IPS-NIHi11 (cell line): ENCODE measurements at places on chromosomes 5 and 9.

DNA sequence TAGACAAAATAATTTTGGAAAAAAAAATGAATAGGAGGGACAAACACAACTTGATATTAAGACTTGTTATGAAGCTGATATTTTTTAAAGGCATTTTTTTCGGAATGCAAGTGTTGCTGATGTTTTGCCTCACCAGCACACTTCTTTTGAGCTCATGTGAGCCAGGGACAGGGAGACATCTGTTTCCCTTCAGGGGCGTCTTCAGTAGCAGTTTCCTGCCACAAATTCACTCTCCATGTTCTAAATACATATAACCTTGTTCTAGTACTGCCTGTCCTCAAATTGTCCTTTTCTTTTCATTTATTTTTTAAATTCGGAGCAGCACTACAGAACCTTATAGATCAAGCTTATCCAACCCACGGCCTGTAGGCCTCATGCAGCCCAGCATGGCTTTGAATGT is 316.0 kb upstream of the PAPPA start:
- DNase-seq = no peak

DNA sequence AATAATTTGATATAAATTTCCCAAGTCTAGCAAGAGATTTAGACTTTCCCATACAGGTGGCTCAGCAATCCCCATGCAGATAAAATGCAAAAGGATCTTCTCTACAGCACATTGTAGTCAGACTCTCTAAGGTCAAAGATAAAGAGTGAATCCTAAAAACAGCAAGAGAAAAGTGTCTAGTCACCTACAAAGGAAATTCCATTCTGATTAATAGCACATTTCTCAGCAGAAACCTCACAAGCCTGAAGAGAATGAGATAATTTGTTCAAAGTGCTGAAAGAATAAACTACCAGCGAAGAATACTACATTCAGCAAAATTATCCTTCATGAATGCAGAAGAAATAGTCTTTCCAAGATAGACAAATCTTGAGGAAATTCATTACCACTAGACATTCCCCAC is 493.3 kb downstream of the PRELID2 start:
- DNase-seq = no peak

DNA sequence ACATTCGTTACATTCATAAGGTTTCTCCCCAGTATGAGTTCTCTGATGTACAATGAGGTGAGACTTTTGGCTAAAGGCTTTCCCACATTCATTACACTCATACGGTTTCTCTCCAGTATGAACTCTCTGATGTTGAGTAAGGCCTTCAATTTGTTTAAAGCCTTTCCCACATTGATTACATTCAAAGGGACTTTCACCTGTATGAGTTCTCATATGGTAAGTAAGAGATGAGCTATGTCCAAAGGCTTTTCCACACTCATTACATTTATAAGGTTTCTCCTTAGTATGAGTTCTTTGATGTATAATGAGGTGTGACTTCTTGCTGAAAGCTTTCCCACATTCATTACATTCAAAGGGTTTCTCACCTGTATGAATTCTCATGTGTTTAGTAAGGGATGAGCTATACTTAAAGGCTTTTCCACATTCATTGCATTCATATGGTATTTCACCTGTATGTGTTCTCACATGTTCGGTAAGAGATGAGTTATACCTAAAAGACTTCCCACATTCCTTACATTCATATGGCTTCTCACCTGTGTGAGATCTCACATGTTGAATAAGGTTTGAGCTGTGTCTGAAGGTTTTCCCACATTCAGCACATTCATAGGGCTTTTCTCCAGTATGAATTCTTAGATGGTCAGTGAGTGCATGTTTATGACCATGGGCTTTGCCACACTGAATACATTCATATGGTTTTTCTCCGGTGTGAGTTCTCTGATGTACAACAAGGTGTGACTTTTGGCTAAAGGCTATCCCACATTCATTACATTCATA is 13.5 kb downstream of the ZFP37 start:
- no peak for DNase-seq

DNA sequence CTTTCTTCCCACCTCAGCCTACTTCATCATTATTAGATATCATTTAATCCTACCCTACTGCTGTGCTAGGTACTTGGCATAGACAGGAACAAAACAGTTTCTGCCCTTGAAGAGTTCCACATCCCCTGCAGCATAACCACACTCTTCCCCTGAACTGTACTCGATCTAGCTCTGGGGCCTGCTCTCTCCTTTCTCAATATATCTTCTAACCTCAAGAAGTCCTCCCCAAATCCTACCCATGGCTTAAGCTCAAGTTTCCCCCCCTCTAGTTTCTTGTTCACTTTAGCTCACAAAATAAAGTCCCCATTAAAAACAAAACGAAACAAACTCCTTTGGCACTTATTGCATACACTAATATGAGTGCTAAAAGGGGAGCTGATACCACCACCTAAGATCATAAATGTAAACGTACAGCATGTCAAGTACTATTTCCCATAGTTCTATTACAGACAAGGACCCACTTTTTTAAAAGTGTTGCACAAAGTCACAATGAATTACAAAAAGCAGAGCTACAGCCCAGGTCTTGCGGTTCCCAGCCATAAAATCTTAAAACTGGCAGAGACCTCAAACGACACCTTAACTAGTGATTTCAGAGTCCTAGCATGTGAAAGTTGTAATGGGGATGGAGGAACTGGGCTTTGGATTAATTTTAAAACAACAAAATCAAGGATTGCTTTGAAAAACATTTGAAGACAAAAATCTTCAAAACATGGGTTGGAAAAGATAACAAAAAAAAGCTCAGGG is 80.7 kb downstream of the PTPDC1 start:
- no peak for DNase-seq

DNA sequence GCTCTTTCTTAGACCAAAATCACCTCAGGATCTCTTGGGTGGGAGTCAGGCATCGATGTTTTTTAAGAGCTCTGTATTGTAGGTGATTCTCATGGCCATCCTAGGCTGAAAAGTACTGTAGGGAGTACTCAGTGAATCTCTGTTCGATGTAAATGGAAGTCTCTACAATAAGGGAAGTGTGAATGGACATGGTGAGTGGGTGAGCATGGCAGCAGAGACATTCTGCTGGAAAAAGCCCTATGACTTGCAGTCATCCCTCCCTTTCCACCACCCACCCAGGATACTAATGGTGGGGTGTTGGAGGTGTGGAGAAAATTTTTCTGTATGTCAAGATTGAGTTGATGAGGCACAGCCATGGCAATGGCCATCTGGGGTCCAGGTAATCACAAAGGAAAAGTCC is 30.9 kb downstream of the ZNF366 start:
- DNase-seq = no peak

DNA sequence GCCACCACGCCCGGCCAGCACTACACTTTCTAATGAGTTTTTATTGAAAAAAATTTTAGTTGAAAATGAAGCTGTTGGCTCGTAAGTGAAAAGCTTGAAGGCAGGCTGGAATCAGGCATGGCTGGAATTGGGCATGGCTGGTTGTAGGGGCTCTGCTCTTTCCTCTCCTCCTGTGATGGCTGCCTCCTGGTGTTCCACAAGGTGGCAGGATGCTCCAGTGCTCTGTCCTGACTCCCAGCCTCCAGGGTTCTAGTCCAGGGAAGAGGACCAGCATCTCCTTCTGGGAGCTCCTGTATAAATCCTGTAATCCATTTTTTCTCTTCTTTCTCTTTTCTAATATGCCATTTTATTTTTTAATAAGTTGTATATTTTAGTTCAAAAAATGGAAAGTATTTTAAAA is 57.2 kb upstream of the DHFR start:
- DNase-seq = peak; percentile 68

- DNase-seq = no peak
Measured at GRCh38 chr9:71179183-71179582, 57.8 kb upstream of the TRPM3 start.

DNA sequence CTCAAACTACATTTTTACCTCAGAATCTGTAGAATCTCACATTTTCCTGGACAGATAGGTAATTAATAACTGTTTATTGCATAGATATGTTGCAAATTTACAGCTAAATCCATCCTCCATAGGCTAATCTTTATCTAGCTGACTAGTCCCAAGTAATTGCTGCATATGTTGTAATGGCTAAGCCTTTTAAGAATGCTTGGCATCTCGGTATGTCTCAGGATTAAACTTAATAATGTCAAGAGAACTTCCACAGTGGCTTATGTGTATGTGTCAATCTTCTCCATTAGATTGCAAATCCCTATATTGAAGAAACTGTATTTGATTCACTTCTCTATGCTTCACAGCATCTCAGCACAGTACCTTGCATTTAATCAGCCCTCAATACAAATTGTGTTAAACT is 131.9 kb downstream of the PRDM9 start:
- no peak for DNase-seq

DNA sequence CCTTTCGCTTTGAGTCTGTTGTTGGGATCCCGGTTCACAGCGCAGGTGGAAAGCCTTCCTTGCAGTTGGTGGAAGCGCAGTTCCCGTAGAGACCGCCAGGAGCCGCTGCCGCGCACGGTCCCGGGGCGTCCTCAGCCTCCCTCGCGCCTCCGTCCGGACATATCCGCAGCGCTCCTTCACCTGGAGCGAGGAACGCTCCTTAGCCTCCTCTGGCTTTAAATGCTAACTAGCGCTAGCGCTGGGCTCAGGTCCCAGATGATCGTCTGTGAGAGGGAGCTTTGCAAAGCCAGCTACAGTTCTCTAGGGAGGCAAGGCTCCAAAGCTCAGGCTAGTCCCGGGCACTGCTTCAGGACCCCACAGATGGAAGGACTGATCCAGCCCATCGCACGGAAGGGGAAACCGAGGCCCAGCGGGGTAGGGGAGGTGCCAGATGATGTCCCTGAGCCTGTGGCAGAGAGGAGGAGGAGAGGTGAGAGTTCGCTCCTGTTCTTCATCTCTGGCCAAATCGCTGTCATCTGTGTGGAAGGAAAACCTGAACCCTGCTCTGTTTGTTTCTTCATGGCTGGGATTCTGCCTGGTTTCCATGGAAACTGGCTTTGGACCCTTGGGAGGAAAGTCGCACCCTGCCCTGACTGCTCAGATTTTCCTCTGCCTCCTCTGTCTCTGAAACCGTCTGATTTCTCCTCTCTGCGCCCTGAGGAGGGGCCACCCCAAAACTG is 31.4 kb downstream of the COL15A1 start:
- DNase-seq = peak; percentile 94

DNA sequence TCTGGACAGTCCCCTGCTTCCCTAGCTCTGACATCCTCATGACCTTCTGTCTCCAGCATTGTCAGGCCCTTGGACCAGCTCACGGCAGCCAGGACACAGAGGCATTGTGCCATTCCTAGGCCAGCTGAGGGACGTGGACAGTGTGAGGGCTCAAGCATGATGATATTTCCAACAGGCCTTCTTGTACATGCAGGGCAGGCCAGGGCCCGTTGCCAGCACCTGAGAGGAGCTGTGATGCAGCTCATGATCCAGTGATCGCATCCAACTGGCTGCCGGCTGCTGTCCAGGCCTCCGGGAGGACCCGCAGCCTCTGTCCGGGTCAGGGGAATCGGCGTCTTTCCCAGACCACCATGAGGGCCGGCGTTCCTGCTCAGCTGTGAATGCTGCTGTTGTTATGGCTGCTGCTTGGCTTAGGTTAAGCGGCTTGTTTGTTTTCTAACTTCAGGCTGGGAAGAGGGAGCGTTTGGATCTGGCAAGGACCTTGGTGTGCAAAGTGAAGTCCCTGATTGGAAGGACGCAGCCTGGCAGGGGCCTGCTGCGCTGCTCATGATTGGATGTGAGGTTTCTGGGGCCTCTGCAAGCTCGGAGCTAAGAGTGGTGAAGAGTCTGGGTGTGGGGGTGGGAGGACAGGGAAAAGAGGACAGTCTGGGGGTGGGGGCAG is 53.8 kb downstream of the PDZD2 start:
- DNase-seq = no peak

DNA sequence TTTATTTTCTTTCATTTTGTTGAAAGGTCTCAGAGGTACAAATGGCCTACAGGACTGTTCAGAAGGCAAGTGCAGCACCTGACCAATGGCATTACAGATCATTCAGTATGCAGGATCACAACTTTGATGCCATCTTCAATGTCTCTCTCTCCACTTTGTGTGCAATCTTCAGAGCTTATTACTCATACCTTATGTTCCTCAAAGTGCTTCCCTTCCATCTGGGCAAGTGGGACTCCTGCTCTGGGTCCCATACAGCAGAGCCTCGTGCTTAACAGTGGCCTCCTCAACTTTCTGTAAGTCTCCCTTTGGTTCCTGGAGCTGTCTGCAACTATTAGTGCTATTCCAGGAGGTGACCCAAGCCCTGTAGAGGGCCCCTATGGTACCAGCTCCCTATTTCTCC is 358.4 kb upstream of the RPS23 start:
- no peak for DNase-seq

- DNase-seq = no peak
Measured at GRCh38 chr5:144202072-144202471, 31.4 kb downstream of the KCTD16 start.

DNA sequence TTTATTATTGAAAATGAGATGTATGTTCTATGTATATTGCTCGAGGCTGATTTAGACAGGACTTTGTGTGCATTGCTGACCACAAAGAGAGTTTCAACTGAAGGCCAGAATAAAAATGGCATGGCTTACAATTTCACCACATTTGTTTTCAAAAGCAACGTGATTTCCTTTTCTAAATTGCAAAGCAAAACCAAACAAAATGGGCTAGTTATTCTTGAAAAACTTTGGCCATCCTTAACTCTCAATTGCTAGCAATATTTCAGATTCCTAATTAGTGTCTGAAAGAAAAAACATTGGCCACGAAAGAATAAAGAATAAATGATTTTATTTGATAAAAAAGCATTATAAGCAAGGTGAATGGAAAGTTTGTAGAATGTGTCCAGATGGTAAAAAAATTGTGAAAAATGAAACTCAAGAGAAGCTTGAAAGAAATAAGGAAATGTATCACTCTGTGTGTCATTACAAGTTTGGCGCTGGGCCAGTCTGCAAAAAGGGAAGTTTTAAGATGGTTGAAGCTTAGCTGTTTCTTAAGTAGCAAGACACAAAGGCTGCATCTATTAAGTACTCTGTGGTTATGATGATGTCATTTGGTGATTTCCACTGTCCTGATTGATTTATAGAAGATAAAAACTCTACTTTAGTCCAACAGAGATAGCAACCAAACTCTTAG is 89.2 kb upstream of the PRLR start:
- no peak for DNase-seq
